ENCODE measurements at places on chromosomes 3 and 15.

GRCh38 chr3:95341314-95341713, 1278.5 kb downstream of the NSUN3 start:
- no peak for DNase-seq

DNA sequence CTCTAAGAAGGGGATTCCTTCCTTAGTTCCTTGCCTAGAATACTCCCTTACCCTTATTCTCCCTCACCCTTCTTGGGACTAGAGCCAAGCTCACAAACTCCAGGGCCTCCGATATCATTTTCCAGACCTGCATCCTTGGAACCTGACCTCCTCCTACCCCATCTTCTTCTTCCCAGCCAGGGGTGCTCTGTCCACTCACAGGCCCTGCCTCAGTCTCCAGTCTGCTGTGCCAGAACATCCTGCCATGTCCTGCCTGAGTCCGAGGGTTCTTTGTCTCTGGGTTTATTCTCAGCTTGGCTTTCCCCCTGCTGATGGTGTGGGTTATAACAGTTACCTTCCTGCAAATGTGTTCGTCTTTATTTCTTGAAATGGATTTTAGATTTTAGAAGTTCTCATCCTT, 59.9 kb upstream of the MCF2L2 start:
- no peak for DNase-seq

- DNase-seq = no peak
Observed at GRCh38 chr3:48215019-48215418, 8.3 kb upstream of the CAMP start.

GRCh38 chr15:89747708-89748682, 3.1 kb downstream of the MESP1 start:
- DNase-seq = no peak

- DNase-seq = no peak
Observed at GRCh38 chr3:32569540-32570420, 878 bp downstream of the DYNC1LI1 start.

DNA sequence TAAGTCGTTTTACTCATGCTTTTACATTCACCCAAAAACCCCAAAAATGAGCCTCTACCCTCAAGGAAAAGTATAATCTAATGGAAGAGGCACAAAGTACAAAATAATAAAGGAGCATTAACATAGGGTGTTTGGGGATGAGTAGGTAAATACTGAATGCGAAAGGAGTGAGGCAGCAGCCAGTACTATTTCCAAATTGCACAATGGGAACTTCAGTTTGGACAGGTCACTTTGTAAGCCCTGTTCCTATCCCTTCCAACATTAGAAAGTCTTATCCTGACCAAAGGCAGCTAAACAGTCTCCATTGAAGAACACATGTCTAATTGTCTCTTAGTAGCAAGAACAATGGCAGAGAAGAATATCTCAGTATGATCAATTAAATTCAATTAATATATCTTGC, 728.3 kb downstream of the GBE1 start:
- no peak for DNase-seq

- DNase-seq = no peak
Observed at GRCh38 chr3:19151171-19151570, 2.9 kb downstream of the KCNH8 start.

DNA sequence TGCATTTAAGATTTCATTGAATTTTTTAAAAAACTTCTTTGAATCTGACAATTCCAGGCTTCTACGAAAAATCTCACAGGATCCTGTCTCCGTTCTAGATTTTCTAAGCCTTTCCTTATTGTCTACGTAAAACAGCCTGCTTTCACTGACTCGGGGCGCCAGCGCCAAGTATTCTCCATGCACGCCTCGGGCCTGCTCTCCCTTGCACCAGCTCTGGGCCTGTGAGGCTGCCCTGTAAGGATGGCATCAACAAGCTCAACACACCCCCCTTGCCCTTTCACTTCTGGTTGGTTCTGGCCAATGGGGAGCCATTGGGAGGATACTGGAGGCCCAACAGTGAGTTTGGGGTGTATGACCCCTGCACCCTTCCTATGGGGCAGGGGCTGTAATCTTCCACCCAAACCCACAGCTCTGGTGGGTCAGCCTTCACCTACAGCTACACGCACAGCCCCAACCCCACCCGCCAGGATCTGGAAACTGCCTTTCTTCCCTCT, 47.8 kb downstream of the SLC41A3 start:
- DNase-seq = no peak

DNA sequence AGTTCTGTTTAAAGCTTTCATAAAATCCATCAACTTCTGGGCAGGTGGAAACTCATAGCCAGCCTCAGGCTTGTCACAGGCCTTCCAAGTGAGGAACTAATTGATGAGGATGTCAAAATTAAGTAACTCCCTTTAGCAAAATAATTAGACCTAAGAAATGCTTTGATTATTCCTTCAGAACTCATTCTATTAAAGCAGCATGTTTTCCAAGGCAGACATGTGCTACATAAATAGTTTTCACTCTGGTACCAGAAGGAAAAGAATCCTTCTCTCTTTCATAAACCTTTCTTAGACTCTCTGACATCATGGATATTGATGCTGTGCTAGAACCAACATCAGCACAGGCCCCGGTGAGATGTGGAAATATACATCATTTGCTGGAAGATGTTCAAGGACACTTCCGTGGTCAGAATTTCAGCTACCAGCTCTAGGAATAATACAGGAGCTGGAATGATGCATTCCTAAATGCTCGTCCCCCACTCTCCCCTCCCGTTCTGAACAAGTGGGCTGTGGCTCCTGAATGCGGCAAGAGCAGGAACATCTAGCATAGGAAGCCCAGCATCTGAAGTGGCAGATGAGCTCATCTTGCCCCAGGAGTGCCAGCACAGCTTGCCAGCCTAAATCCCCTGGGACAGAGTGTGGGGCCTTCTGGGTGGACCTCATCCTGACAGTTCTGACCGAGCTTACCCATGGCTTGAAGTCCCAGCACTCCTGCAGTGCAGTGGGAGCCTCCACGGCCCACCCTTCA, 82.4 kb downstream of the WWTR1 start:
- DNase-seq = no peak

- no peak for DNase-seq
Observed at GRCh38 chr3:171327441-171328174, 132.6 kb downstream of the TNIK start.

GRCh38 chr15:23548071-23548470, 17.4 kb upstream of the MKRN3 start:
- DNase-seq = no peak

DNA sequence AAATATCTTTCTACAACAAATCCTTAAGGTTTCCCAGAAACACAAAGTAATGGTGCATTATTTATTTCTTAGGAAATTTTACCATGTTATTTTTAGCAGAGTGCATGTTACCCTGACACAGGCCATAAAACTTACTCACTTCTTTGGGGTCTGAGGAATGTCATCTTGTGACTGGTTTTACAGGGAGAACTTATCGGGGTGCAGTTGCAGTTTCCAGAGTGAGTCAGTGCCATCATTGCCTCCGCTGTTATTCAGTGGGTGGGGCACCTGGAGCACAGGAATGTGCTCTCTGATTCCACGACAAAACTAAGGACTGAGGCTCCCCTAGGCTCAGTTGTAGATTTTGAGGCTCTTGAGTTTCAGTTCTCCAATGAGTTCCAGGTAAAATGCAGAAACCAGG, 11.1 kb upstream of the GREM1 start:
- DNase-seq = no peak

GRCh38 chr3:147701195-147701594, 292.0 kb downstream of the ZIC1 start:
- DNase-seq = no peak

- no peak for DNase-seq
Observed at GRCh38 chr15:46652266-46652665, 1017.4 kb downstream of the SQOR start.

GRCh38 chr3:188415196-188415595, 261.2 kb downstream of the LPP start:
- no peak for DNase-seq

- DNase-seq = no peak
Observed at GRCh38 chr3:151501171-151501922, 40.5 kb upstream of the IGSF10 start.

DNA sequence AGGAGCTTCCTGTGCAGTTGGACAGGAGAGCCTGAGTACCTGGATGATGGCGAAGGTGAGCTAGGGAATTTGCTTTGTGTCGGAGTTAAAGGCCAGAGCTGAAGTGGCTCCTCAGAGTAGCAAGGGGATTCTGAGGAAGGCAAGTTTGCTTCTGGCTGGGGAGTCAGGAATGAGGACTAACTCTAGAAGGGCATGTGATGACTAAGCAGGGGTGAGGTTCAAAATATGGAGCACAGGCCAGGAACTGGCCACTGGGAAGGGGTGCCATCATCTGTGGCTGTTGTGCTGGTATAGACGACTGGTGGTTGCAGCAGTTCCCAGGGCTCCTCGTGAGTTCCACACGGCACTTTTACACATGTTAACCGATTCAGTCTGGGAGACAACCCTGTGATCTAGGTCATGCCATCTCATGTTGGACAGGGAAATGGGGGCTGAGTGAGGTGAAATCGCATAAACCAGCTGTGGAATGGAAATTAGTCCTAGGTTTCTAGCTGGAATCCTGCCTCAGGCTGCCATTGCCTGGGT, 100.8 kb downstream of the EEFSEC start:
- DNase-seq = no peak

- DNase-seq = no peak
Observed at GRCh38 chr3:154540950-154541604, 111.1 kb upstream of the GPR149 start.

GRCh38 chr15:48541341-48542278, 103.9 kb downstream of the FBN1 start:
- DNase-seq = no peak

DNA sequence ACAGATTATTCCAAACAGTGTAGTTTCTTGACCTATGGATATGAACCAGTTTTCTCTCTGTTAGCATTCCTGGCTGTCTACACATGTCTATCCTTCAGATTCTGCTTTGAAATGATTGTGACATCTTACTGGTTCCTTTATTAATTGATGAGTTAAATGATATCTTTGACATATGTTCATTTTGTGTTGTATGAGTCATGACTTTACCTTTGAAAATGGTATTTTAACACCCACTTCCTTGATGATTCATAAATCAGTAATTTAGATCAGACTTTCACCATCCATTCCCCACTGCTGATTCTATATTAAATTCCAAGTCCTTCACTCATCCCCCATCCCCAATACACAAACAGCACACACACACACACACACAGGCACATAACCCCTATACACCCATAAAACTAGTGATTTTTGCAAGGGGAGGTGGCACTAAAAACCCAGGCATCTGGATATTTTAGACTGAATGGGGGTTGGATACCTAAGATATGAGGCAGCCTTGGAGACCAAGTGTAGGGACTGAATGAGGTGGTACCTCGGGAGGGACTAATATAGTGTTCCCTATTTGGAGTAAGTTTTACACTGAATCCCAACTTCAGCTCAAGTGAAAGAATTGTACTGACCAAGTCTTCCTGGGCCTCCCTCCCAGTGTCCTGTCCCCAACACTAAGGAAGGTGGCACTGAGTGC, 9.7 kb downstream of the CCK start:
- no peak for DNase-seq

GRCh38 chr3:187567661-187568121, 102.5 kb downstream of the SST start:
- DNase-seq = no peak

- no peak for DNase-seq
Observed at GRCh38 chr3:155912579-155913190, 42.2 kb downstream of the GMPS start.

GRCh38 chr3:25849091-25849490, 59.2 kb downstream of the OXSM start:
- no peak for DNase-seq

DNA sequence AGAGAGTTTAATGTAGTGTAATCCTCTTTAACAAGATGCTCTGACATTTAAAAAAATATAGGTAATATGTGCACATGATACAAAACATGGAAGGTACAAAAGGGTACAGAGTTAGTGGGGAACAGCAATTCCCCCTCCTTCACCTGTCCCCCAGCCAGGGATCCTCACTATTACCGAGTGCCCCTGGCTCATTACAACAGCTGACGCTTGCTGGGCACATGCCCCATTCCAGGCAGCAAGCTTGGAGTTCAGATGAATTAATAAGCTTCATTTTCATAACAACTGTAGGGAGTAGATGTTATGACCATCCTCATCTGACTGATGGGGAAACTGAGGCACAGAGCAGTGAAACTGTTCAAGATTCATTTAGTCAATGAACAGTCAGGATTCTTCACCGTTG, 41.2 kb downstream of the PCSK6 start:
- no peak for DNase-seq

- no peak for DNase-seq
Observed at GRCh38 chr3:8891774-8892173, 71.5 kb downstream of the RAD18 start.

- no peak for DNase-seq
Observed at GRCh38 chr3:183536238-183536880, 19.1 kb downstream of the KLHL6 start.

GRCh38 chr3:12224181-12225147, 64.4 kb upstream of the PPARG start:
- no peak for DNase-seq

DNA sequence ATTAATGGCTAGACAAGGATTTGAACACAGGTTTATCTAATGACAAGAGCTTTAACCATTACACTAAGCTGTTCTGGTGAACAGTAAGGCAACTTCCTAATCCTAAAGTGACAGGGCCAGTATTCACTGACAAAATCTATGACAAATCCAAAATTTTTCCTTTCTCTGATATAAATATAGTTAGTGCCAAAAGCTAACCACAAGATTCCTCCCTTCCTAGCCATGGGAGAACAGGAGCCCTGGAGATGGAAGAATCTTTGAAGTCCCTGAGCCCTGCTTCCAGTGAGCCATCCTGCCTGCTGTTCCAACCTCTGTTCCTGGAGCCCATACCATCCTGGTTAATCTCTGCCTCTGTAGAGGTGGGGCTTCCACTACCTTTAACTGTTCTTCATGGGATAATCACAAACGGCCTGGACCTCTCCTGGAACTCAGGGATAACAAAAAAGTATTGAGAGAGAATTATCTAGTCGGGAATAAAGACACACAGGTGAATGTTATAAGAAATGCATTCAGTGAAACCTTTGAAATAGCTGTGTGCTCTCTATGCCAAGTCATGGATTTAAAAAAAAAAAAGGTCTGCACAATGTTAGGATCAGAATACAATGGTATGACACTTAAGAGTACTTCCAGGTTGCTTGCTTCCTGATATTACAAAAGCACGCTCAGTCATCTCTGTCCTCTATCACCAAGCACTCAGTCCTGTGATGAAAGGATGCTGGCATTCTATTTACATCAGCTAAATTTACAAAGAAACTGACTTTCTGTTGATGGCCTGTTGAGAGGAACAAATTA, 235.8 kb downstream of the SUCLG2 start:
- DNase-seq = no peak

- DNase-seq = no peak
Observed at GRCh38 chr3:184592371-184593219, 31.0 kb downstream of the EPHB3 start.

GRCh38 chr3:39346785-39347585, 17.5 kb downstream of the CCR8 start:
- DNase-seq = no peak

- peak; percentile 46 for DNase-seq
Observed at GRCh38 chr15:40941528-40942336, 11.5 kb upstream of the CHAC1 start.

GRCh38 chr15:92521624-92522008, 127.9 kb downstream of the ST8SIA2 start:
- peak; percentile 12 for DNase-seq

All from activated CD4-positive, alpha-beta T cell treated with anti-CD3 and anti-CD28 coated beads for 1 hour (primary cell).